ENCODE measurements at places on chromosomes 12 and 14.

DNA sequence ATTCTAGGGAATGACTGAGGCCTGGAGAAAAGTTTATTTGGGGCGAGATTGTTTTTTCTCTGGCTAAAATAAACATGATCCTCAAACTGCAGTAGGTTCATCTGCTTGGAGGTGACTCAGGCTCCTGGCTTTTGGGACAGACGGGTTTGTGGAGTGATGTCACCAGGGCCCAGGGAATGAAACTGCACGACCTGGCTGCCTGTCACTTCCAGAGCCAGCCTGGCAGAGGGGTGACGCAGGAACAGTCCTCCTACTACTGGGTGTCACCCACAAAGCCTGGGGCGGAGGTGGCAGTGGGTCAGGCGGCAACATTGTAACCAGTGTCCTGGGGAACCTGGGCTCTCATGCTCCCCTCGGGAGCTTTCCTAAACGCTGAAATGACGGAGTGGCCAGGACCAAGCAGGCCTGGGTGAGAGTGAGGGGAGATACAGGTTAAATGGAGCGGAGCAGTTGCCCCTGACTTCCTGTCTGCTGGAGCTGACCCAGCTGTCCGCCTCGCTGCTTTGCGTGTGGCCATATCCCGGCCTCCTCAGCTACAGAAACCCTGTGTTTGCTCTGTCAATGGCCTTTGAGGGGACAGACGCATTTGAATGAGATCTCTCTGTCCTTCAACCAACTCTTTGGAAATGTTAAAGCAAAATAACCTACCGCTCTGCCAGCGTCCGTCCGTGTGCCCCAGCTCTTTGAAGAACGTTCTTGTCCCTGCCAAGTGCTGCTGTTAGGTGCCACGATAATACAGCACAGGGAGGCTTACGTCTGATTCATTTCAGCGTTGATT is 6.5 kb downstream of the HIP1R start:
- peak; percentile 90 for DNase-seq

DNA sequence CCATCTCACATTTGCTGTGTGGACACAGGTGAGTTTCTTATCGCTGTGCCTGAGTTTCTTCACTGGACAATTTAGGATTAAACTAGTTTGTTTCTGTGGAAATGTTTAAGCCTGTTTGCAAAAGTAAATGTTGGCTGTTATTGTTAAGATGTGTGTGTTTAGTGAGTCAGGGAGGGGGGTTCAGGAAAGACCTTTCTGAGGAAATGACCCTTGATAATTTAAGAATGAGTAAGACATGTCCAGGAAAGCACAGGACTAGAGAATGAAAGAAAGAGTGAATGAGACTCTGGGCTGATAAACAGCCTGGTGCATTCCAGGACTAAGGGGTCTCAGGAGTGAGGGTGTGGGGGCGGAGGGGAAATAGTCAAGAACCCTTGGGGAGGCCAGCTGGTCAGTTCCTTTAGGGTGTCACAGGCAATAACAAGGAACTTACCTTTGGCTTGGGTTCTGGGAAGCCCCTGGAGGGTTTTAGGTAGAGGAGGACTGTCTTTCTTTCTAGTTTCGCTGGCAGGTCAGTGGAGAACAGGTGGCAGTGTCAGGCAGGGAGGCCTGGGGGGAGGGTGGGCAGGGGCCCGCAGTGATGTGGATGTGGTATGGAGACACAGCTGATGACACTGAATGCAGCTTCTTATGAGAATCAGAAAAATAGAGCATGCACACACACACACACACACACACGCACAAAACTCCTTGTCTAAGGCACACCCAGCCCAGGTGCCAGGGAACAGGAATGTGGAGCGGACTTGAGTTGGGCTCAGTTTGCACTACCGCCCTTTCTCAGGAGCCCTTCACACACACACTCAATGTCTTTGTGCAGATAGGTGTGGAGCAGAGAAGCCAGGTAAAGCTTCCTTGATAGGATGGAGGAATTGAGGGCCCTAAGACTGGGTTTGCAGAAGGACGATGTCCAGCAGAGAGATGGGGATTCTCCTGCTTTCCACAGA is 1005.5 kb downstream of the VRK1 start:
- DNase-seq, result no peak

DNA sequence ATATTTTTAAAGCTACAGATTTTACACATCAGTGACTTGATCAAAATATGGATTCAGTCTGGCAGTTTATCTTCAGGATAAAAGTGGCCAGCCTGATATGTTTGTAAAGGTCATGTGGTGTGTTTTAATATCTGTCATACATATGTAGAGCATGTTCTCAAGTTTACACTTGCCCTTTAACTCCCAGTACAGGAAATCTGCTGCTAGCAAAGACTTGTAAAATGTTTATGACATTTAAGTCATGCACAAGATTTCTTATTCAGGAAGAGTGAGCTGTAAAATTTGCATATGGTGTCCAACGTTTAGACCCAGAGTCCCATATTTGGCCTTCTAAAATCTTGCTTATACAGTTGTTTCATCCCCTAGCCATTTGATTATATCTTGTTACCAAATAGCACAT is 197.5 kb upstream of the FLRT2 start:
- DNase-seq, result no peak

DNA sequence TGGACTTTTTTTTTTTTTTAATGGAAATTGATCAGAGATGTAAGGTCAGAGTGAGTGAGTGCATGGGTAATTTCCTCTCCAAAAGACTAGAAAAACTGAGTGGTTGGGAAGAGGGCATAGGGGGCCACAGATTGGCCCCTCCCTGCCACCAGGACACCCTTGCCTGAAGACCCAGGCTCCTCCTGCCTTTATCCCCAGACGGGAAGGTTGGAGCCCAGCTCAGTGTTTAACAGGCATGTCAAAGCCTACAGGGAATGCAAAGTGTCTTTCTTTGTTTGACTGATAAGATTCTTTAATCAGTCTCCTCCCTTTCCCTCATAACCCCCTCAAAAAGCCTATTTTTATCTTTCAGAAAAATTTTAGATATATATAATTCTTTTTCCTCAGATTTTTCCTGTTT is 50.3 kb downstream of the IRAK3 start:
- no peak for DNase-seq
